Stimulated activated CD8-positive, alpha-beta memory T cell treated with anti-CD3 and anti-CD28 coated beads, Interleukin-2, amount 100 ng/mL, for 1 hour (primary cell): ENCODE measurements at places on chromosomes 2 and 18.

- no peak for DNase-seq
Observed at GRCh38 chr2:61951881-61952280, 46.4 kb downstream of the COMMD1 start.

DNA sequence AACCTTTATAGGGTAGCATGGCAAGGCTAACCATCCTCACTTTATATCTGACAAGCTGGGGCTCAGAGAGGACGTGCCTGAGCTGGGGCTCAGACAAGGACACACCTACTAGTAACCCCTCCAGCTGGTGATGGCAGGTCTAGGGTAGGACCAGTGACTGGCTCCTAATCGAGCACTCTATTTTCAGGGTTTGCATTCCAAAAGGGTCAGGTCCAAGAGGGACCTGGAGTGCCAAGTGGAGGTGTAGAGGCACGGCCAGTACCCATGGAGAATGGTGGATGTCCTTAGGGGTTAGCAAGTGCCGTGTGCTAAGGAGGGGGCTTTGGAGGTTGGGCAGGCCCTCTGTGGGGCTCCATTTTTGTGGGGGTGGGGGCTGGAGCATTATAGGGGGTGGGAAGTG, 1.2 kb upstream of the DES start:
- DNase-seq = no peak

GRCh38 chr18:36757081-36757480, 71.7 kb downstream of the TPGS2 start:
- no peak for DNase-seq

DNA sequence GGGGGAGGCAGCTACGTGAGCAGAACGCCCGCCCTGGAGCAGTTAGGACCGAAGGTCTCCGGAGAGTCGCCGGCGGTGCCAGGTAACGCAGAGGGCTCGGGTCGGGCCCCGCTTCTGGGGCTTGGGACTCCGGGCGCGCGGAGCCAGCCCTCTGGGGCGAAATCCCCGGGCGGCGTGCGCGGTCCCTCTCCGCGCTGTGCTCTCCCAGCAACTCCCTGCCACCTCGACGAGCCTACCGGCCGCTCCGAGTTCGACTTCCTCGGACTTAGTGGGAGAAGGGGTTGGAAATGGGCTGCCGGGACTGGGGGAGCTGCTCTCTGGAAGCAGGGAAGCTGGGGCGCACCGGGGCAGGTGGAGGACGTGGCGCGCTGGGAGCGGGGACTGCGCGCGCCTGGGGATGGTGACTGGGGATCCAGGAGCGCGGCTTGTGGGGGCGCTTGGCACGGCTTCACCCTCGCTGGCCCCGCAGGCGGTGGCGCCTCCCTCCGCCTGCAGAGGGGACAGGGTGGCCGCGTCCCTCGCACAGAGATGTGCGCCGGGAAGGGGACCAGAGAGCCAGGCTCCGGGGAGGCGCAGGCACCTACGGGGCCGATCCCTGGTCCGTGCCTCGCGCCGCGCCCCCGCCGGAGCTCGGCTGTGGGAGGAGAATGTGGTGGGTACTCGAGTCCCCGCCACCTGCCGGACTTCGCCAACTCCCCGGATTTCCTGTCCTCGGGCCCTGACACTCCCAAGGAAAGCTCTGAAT, 688 bp downstream of the CDH20 start:
- no peak for DNase-seq

DNA sequence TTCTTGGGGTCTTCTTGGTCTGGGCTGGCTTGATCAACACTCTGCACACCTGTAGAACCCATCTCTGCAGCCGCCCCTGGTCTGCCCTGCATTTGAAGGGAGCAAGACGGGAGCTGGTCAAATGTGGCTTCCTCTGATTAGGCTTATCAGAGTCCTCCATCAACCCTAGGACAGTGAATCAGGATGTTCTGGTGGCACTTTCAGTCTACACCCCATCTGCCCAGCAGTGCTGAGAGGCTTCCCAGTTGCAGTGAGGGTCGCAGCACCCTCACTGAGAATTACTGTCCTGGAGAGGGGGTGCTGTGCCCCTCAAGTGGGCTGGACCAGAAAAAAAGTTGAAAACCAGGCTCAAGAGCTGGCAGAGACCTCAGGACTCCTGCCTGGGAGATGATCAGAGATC, 152.9 kb downstream of the DYSF start:
- no peak for DNase-seq

DNA sequence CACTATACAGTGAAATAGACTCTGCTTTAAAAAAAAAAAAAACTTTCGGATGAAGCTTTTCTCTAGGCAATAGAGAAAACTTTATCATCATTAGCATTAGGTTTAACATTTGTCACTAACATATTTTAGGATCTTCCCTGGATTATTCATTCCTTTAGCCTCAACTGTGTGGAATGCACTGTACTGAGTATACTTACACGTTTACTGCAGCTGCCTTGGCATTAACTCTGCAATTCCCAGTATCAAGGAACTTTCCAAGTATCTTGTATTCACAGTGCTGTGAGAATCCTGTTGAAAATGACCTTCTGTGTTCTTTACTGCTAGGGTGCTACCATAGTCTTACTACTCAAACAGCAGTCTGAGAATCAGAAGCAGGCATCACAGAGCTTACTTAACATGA, 328.2 kb upstream of the COL3A1 start:
- DNase-seq = no peak

DNA sequence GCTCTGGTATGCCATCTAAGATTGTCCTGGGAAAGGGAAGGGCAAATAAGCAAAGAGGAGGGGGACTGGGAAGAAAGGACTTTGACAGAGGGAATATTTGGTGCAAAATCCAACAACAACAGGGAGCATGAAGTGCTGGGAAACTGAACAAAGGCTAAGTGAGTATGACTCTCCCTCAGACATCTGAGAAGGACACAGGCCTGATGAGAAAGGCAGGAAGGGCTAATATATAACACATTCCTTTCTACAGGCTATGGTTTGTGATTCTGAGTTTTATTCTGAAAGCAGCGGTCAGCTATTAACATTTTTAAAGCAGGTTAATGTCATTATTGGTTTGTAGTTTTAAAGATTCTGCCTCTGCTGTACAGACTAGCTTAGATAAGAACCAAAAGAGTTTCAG, 1579.5 kb downstream of the LRP1B start:
- DNase-seq = no peak

GRCh38 chr2:125324273-125324672, 1299.2 kb downstream of the CNTNAP5 start:
- DNase-seq = no peak

DNA sequence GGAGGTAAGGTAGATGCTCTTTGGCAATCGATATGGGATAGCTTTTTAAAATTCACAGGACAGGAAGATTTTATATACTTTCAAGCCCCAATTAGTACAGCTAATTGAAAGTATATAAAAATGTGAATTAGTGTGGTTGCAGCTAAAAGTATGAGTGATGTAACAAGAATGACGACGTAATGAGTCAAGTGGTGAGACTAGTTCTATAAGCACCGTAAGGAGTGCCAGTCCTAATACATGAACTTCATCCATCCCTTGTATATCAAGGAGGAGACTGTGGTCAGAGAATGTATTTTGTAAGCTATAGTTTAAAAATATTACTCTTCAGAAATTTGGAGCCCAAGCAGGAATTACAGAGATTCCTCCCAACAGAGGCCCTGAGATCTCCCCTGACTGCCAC, 25.8 kb downstream of the DNAJC27 start:
- no peak for DNase-seq

GRCh38 chr2:47782381-47782670, 619 bp upstream of the MSH6 start:
- DNase-seq = no peak

DNA sequence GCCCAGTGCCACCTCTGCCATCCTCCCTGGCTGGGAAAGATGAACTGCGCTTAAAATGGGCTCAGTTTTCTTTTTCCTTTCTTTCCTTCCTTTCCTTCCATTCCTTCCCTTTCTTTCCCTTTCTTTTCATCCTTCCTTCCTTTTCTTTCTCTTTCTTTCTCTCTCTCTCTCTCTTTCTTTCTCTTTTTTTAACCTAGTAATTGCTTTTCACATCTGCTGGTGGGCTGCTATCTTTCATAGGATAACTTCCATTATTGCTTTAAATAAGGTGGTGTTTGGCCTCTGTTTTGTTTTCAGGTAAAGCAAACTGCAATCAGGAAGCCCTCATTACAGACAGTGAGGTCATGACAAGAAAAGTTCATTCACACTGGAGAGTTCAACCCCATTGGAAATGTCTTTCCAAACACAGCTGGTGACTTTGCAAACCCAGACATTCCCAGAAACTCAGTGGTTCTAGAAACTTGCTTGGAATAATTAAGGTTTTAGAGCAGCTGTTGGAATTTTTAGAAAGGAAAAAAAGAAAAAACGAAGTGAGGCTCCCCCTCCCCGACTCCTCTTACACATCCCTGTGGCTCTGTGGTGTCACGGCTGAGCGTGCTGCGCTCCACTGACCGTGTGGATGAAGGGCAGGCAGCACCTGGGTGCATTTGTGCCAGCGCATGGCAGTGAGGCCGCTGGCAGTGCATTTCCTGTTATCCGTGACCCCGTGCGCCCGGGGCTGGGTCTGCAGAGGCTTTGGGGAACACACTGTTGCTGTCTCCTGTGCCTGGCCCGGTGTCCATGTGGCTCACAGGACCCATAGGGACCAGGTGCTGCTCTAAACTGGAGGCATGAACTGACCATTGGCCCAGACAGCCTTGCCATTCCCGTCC, 76.9 kb downstream of the MBP start:
- no peak for DNase-seq

- no peak for DNase-seq
Observed at GRCh38 chr2:220779931-220780330, 792.2 kb downstream of the EPHA4 start.
